ENCODE measurements at places on chromosomes 12 and 14.
A peak's percentile ranks its signal among the peaks of the same experiment; 100 is the strongest.

- DNase-seq = no peak
Measured at GRCh38 chr12:122003651-122004611, 17.8 kb upstream of the BCL7A start.

GRCh38 chr12:52730383-52730782 lies 27.1 kb upstream of the KRT77 start:
- DNase-seq = no peak

DNA sequence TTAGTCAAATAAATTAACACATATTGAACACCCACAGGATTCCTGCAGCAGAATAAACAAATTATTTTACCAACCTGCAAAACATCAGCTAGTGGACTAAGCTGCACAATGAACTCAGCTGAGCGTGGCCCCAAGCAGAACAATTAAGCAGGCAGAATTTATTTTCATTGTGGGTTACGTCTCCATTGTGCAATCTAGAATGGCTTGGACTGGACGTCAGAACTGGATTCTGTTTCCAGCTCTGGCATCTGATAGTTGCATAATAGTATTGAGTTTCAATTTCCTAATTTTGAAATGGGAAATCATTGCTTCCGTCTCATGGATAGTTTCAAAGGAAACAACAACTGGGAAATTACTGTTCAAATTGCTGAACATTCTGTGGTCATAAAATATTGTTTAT lies 35.5 kb upstream of the RERG start:
- DNase-seq = no peak

- DNase-seq = no peak
Measured at GRCh38 chr12:37547611-37548010, 769.0 kb upstream of the ALG10B start.

GRCh38 chr14:100547633-100548294 lies 39.5 kb downstream of the BEGAIN start:
- no peak for DNase-seq

DNA sequence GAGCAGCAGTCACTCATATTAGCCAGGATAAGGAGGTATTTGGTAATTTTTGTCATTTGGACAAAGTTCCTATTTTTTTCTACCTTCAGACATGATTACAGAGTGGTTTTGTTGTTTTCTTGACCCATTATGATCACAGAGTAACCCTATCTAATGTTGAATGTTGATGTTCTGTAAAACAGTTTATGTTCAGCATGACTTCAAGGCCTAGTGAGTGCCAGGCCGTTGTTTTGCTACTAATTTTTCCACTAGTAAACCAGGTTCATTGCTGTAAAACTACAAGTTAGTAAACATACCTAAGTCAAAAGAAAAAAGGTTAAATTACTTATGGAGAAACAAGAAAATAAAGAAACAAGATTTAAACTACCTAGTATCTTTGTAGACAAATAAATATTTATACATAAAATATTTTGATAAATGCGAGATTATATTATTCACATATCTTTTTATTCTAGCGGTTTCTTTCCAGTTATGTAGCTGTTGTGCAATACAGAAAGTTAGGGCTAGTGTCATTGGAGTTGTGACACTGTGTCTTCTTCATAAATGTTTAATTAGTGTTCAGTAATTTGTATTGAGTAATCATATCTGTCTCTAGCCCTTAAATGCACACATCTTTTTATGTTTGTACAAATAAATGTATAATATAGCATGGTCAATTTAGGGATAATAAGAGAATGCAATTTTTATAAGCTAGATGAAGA lies 16.5 kb downstream of the ETNK1 start:
- no peak for DNase-seq

GRCh38 chr14:23009939-23010726 lies at the start of gene C14orf93:
Gene C14orf93 (minus strand): TSS chr14:23010143. CDS start chr14:22999023, 11,120 bp downstream.
- DNase-seq = peak; percentile 36

GRCh38 chr12:66647034-66647691 lies 31.7 kb downstream of the GRIP1 start:
- no peak for DNase-seq
